ENCODE measurements at places on chromosomes 5 and 9.

GRCh38 chr5:6700074-6700684 lies 13.1 kb upstream of the TENT4A start:
- no peak for DNase-seq

DNA sequence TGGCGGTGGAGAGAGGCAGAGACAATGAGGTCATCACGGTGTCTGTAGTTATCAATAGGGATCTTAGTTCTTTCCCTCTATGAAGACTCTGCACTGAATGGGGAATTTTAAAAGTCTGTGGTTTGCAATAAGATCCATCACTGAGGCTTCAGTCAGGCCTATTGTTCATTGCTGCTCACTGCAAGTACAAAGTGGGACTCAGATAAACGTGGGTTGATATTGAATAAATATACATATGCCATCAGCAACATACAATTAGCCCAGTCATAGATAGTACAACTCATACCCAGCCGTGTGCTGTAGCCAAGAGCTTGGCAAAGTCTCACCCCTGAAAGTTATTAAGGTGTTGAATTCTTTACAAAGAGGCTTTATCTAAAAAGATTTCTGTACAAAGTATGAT lies 88.4 kb downstream of the ENC1 start:
- no peak for DNase-seq

DNA sequence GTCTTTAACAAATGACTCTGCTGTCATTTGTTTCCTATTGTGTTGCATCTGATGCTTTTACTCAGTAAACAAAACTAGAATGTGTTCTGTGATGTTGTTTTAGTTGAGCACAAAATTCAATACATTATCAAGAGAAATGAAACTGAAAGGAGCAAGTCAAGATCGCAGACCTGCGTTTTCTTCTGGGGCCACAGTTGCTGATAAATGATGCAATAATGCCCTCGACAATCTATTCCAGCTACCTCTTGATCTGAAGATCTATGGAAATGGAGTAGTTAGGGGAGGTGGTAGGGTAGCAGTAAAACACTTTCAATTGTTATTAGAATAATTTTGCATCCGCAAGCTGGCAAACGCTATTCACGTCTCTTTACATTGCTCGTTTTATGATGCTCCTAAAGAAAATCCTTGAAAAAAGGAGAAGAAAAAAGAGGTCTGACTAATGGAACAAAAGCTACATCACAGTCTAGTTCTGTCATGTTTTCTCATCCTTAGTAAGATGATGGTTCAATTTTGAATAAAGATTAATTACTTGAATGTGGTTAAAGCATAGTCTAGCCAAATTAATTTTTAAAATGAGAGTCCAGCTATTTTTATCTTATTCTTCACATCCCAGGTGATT lies 1.6 kb downstream of the ZNF366 start:
- no peak for DNase-seq

DNA sequence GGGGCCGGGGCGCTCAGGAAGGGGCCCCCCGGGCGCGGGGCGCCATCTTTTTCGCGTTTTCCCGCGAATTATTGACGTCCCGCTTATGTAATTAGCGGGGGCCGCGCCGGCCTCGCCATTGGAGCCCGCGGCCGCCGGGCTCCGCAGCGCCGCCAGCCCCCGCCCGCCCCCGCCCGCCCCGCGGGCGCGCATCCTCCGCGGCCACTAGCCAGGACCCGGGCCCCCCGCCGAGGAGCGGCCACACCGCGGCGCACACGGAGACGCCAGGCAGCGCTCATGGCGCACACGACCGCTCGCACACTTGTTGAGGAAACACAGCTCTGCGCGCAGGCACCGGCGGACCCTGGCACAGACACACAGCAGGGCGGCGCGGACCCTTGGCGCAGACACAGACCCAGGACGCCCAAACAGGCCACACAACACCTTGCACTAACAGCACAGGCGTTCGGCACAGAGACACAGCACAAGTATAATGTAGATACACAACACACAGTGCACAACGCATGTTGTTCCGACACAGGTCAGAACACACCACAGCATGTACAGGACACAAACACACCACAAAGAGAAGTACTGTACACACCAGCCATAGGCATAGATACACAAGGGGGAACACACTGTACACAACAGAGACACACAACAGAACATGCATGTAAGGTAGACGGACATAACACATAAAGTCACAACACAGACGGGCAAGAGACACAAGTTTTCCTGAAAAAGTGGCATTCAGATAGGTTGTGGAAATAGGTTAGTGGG lies 467 bp upstream of the PHF19 start:
- peak; percentile 52 for DNase-seq

- no peak for DNase-seq
Observed at GRCh38 chr5:174295702-174296436, 250.4 kb downstream of the NSG2 start.

Measured in activated T-helper 9 cell treated with anti-CD3 and anti-CD28 coated beads, Interleukin-2, amount 50 U/mL, for 16 hours (primary cell).